Kidney (tissue), 22 donors: ENCODE measurements at places on chromosomes 2 and 18. TPM values are rescaled to one million over a fixed set of nuclear protein-coding genes. Genes with fewer than 3 reads are reported as not detected.

DNA sequence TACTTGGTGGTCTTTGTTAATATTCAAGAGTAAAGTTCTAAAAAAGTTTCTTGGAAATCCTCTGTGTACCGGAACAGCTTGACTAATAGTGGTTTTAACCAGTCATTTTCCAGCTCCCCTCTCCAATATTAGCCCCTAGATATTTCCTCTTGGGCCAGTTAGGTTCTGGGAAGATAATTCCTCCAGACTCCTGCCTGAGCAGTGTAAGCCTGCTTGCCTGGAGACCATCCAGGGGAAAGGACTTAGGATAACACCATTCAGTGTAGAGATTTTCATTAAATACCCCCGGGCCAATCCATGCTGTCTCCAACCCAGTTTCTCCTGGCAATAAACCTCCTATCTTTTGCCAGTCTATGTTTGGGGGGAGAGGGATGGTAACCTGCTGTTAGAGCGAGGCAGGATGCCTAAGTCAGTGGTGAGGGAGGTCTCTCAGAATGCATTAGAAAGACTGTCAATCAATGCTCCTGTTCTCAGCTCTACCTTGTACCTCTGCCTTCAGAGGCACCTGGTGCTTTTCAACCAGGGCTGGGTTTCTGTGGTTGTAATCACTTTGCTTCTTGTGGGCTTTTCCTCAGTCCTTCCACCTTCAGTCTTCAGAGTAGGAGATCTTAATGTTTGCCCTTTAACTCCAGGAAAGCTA lies 186.4 kb downstream of the RNF152 start:
- H3K4me3 ChIP-seq, result no peak overlapping the region
- no peaks in the 10 kb centered on the region for H3K36me3 ChIP-seq
- no peak for DNase-seq
- no peak overlapping the region for H3K27ac ChIP-seq
- no peaks in the 10 kb centered on the region for H3K27me3 ChIP-seq
- no peaks in the 10 kb centered on the region for H3K4me1 ChIP-seq

Gene MSGN1
- not detected for total RNA-seq

DNA sequence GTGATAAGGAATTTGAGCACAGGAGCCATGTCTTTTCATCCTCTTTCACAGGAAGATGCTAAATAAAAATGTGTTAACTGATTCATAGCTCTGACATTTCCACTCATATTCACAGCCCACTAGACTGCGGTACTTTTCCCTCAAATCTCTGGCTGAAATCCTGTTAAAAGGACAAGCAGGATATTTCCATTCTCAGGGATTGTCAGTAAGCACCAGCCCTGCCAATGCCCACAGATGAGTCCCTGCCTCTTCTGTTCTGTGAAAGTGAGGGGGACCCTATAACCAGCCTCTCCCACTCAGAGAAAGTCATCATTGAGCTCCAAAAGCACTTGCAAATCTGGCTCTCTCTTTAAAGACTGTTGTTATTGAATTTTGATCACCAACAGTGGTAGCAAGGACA lies 440.5 kb downstream of the SETBP1 start:
- H3K36me3 ChIP-seq, result no peaks in the 10 kb centered on the region
- H3K27ac ChIP-seq, result no peak overlapping the region
- H3K27me3 ChIP-seq, result no peaks in the 10 kb centered on the region
- H3K4me3 ChIP-seq, result no peak overlapping the region

Gene NCKAP5
- total RNA-seq, result 2.9 TPM

- H3K27ac ChIP-seq, result no peak overlapping the region
- no peaks in the 10 kb centered on the region for H3K4me1 ChIP-seq
- no peaks in the 10 kb centered on the region for H3K27me3 ChIP-seq
- H3K36me3 ChIP-seq, result no peaks in the 10 kb centered on the region
Observed at GRCh38 chr18:32893915-32894314, 121.1 kb upstream of the KLHL14 start.

GRCh38 chr2:190409616-190410015 lies 1.5 kb downstream of the MFSD6 start:
- no peak overlapping the region for H3K4me3 ChIP-seq
- H3K27ac ChIP-seq, result no peak overlapping the region
- no peaks in the 10 kb centered on the region for H3K36me3 ChIP-seq
- H3K4me1 ChIP-seq, result no peaks in the 10 kb centered on the region
